ENCODE measurements at places on chromosomes 6 and 20.

DNA sequence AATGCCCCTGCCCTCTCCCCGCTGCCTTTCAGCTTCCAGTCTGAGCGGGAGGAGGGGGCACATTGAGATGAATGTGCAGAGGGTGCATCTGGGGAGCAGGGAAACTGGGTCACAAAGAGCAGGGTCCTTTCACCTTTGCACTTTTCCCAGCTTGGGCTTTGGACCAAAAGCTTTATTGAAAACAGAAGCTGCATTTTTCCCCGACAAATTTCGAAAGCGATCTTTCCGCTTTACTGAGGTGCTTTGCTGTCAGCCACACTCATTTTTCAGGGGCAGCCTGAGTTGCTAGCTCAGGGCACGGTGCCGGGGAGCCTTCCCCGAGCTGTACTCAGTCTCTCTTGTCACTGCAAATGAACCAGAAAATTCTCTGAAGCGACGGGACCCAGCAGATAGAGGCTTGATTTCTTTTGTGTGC, 283.7 kb upstream of the SOX4 start:
- no peak for DNase-seq

DNA sequence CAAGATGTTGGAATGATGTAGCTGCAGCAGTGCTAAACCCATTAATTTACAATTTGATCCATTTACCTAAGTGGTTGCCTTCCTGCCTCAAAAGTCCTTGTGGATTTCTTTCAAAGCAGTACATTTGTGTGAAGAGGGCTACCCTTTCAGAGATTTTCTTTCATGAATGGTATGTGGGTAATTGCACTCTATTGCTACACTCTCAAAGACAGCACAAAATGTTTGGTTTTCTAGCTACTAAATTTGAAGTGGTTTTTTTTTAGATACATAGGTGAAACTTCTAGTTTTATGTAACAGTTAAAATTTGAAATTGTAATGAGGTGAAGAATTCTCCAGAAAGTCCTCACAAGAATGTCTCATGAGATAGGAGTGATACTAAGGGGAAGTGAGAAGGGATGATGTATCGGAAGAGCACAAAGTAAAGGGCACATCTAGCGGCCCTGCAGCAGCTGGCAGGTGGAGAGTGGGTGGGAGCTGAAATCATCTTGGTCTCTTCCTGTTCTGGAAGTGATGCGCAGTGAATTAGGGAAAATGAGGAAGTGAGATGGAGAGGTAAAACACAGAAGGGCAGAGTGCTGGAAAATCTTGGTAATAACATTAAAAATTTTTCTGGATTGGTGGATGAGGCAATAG, 236.8 kb upstream of the MAN1A1 start:
- no peak for DNase-seq

DNA sequence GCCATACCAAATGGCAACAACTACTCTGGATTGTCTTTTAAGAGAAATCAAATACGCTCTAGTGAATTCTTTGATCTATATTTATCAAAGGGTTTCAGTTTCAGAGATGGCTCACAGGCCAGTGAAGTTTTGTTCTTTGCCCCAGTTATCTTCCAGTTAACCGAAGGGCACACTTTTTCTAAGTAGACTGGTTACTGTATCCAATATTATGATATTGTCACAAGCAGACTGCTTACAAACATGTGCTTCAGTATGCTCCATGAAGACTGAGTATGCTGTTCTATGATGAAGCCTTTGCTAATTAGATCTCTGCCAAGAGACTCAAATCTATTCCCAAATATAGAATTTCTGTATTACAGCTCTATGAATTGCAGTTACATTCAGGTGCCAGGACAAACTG, 181.1 kb downstream of the REV3L start:
- DNase-seq, result no peak

GRCh38 chr6:154933181-154933827, 61.8 kb upstream of the TIAM2 start:
- DNase-seq, result no peak

- DNase-seq, result no peak
These were observed 347.8 kb upstream of the HS3ST5 start for GRCh38 chr6:114690625-114691024.

- DNase-seq, result no peak
These were observed 111.2 kb upstream of the PTCHD4 start for GRCh38 chr6:48222241-48222640.

DNA sequence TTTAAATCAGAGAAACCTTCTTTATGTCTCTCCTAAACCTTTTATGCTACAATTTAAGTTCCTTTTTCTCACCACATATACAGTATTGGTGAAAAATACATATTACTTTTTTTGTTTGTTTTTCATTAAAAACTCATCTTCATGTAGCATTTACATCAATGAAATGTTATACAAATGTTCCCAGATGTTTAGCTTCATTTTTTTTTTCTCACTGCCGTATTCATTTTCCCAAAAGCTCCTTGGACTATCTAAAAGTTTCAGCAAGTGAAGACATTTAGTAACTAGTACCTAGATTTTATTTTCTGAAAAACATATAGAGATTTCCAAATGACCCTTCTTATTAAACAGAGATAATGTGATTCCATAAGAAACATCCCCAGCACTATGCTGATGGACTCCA, 128.9 kb downstream of the BMP5 start:
- DNase-seq, result no peak

DNA sequence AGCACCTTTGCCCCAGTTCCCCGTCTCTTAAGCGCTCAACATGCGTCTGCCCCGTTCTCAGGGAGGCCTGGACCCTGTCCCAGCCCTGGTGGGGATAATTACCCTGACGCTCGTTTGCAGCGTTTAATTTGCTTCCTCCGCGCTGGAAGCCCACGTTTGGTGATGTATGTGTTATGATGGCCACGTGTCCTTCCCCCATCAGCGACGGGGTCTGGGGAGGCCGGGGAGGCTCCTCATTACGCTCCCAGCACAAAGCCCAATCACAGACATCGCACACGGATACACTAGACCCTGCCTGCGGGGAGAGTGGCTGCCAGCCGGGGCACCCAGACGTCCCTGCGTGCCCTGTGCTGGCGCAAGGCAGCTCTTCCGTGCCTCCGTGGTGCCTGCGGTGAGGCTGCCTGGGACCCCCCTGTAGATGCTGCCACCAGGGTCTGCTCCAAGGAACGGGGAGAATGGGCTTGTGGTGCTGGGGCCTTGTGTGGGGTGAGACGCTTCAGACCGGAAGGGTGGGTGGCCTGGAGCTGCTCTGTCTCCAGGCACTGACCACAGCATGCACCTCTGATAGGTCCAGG, 10.2 kb upstream of the CHRNA4 start:
- DNase-seq, result no peak

DNA sequence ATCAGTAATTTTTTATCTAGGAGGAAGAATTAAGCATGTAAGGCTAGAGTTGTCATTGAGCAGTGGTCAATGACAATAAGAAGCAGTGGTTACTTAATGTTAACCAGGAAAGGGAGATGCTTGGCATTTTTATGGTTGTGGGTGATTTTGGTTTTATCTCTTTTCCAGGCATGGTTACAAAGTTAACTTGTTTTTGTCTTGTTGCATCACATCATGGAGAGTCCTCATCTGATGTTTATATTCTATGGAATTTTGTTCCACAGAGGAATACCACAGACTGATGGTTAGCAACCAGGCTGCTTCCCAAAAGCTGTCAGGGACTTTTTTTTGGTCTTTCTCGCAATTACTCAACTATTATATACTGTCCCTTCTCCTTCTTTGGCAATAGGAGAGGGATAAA, 32.7 kb downstream of the OPRM1 start:
- DNase-seq, result no peak

DNA sequence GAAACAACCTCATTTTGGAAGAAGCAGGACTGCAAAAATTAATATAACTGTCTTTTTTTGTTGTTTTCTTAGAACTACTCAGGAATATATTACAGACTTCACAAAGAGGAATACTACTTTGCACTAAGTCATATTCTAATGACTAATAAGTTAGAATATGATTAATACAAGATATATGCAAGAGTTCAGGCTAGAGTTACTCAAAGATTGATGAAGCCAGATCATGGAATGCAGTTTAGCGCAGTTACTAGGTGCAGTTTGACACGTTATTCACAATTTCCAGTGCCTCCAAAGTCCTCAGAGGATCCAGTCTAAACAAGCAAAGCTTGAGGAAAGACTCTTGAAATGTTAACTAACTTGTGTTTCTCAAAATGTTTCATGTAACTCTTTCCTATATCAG, 1.2 kb upstream of the MYCT1 start:
- no peak for DNase-seq

DNA sequence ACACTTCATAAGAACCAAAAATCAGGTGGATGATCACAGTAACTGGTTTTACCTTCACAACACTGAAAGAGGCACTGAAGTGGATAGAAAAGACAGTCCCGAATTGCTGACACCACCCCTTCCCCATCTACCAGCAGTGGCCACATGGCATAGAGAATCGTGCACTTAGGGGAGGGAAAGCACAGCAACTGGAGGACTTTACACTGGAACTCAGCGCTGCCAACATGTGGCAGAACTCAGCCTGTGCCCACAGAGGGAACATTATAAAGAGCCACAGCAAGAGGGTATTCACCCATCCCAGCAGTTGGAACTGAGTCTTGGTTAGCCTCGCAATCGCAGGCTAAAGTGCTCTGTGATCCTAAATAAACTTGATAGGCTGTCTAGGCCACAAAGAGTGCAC, 6.5 kb upstream of the KIAA1586 start:
- DNase-seq, result no peak

DNA sequence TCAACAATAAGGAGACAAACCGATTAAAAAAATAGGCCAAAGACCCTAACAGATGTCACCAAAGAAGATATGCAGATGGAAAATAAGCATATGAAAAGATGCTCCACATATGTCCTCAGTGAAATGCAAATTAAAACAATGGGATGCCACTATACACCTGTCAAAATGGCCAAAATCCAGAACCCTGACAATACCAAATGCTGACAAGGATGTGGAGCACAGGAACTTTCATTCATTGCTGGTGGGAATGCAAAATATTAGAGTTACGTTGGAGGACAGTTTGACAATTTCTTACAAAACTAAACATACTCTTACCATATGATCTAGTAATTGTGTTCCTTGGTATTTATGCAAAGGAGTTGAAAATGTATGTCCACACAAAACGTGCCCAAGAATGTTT, 1.8 kb upstream of the ZNF184 start:
- no peak for DNase-seq

DNA sequence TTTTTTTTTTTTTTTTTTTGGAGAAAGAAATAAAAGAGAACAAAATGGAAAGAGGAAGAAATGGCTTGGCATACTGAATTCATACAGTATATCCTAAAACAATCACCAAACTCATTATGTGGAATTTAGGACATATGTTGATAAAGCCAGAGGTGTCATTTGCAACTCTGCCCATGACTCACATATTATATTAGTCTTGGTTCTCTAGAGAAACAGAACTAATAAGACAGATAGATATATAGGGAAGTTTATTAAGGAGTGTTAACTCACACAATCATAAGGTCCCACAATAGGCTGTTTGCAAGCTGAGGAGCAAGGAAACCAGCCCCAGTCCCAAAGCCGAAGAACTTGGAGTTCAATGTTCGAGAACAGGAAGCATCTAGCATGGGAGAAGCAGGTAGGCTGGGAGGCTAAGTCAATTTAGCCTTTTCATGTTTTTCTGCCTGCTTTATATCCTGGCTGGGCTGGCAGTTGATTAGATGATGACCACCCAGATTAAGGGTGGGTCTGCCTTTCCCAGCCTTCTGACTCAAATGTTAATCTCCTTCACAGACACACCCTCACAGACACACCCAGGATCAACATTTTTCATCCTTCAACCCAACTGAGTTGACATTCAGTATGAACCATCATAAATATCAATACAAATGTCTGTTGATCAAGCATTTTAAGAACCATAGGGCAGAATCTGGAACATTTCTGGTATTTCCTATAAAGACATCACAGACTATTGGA, 102.3 kb downstream of the UBE3D start:
- no peak for DNase-seq

GRCh38 chr20:47031821-47032220, 137.2 kb downstream of the EYA2 start:
- no peak for DNase-seq

- no peak for DNase-seq
These were observed 102.6 kb upstream of the GJE1 start for GRCh38 chr6:142030115-142030619.

GRCh38 chr6:128112494-128112893, 211.6 kb upstream of the THEMIS start:
- DNase-seq, result no peak

DNA sequence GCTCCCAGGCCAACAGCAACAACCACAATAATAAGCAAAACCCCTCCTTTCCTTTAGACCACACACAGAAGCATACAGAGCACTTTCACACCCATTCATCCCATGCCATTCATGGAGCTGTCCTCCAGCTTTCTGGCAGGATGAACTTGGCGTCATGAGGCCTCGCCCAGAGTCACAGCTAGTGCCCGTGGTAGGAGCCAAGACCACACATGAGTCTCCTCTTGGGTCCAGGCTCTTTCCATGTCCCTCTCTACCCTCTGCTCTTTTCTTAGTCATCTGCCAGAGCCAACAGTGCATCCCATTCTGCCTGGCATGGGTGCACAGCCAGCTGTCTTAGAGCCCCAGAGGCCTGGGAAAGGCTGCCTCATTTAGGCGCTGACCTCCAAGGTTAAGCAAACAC, 1.8 kb upstream of the TGM3 start:
- DNase-seq, result no peak

DNA sequence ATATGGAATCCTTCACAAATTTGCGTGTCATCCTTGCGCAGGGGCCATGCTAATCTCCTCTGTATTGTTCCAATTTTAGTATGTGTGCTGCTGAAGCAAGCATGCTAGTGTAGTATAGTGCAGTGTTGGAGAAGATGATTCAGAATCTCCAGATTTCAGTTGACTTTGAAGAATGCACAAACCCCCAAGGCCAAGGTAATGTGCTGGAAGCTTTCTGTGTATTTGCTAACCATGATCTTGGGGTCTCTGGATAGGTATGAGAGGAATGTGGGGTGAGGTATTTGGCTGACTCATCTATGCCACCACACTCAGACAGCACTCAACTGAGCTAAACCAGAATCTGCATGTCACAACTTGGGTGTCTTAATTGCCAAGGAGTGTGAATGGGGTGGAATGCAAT, 42.6 kb upstream of the DEK start:
- no peak for DNase-seq

DNA sequence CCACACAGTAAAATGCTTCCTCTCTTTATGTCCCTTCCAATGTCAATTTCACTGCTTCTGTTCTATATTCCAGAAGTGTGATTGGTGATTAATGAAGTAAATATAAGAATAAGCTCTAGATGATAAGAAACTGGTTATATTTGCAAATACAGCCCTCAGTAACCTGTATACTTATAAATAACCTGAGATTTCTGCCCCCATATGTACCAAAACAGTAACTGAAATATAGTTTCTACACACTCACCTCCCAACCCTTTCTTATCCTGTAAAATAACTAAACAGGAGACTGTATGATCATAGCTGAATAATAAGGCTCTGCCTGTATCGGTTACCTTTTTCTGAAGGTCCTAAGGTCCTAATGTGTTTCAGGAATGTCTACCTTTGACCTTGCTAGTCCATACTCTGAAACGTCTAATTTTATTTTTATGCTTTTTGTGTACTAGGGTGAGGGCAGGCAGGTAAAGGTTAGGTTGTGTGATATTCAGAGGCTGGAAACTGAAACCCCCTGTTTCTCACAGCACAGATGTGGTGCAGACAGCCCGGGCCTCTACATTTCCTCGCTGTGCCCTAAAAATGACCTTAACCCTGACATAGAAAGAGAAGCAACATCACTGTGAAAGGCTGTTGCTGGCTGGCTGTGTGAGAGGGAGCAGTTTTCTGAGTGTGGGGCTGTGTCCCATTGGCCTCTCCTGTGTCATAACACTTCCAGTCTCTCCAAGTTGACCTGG, 378.8 kb downstream of the CENPW start:
- DNase-seq, result no peak

All from substantia nigra (tissue), 51 donors.